Naive thymus-derived CD4-positive, alpha-beta T cell (primary cell): ENCODE measurements at places on chromosomes 3 and 15.

DNA sequence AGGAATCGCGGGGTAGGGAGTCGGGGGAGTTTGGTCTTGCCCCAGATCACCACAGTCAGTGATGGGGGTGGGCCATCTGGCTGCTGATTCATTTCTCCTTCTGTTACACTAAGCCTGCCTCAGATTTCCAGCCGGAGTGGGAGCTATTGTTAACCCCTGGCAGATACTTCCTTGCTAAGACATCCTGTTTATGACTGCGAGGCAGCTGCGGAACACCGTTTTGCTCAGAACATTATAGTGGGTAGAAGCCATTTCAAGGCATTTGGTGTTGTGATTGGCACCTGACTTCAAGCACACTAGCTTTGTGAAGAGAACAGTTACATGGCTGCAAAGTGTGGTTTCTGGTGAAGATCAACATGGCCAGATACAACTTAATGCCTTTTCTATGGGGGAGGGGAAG is 73.8 kb downstream of the FLNB start:
- DNase-seq = no peak

DNA sequence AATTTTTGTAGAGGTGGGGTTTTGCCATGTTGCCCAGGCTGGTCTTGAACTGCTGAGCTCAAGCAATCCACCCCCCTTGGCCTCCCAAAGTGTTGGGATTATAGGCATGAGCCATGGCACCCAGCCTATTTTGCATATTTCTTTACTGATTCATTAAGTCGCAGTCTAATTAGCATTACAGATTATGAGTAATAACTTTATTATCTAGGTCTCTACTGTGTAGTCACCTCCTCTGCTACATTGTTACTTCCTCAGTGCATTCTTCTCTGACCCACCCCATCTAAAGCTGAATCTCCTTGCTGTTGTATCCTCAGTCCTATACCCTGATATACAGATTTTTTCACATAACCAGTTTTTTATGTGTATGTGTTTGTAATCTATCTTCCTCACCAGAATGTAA is 61.7 kb downstream of the TFDP2 start:
- no peak for DNase-seq

DNA sequence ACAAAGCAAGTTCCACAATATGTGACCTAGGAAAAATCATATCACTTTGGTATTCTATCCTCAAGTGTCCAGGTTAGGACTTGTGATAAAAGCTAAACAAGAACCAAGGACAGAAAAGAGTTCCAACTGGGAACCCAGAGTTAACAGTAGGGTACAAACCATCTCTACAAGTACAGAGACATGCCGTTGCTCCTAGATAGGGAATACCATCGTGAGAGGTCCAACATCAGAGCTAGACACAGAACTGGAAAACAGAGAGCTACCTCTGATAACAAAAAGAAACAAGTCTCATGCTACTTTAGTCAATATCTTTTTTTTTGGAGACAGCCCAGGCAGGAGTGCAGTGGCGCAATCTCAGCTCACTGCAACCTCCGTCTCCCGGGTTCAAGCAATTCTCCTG is 37.8 kb downstream of the SMARCC1 start:
- DNase-seq = no peak

GRCh38 chr3:14837186-14837877 is 18.6 kb downstream of the FGD5 start:
- no peak for DNase-seq

DNA sequence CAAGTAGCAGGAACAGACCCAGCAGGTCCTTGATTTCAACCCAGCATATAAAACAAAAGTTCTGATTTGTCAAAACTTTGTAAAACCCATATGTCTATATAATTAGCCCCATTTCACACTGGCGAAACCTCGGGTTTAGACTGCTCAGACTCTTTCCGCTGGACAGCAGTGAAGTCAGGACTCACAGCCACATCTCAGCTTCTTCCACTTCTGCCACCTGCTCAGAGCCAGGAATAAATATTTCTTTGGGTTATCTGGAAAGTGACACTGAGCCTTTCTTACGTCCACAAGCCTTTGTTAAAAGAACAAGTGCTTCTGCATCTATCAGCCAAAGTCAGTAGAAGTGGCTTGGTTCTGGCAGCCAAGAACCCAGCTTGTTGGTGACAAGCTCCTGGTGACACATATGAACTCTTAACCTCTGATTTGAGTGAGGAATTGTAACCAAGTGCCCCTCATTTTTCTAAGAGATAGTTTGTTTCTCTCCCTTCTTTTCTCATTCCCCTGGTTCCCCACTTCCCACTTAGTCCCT is 118.1 kb upstream of the CHD2 start:
- DNase-seq = no peak

DNA sequence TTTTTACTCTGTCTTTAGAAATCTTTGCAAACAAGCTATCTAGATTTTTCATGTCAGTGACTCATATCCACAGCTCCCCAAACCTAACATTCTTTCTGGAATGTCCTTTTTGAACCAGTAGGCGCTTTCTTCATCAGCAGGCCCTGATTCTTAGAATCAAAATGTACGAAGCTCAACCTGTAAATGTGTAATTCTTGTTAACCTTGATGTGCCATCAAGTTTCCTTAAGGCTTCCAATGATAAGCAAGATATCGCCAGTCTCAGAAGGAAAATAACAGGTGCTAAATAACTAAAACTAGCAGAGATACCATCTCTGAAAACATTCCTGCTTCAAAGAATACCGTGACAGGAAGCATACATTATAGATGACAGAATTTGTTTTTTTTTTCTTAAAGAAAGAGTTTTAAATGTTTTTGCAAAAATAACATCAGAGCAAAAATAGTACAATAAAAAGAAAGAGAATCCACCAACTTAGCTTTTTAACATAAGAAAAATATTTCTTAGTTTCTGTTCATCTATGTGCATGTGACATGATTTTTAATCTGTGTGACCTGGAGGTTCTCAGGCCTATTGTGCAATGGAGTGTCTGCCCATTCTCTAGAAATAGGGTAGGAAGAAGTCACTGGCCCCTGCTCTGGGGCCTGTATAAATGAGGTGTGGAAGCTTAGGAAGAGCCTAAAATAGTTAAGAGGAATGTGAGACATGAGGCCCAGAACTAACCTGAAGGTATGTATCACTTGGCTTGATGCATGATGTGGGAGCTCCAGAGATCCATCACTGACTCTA is 14.7 kb upstream of the SECISBP2L start:
- no peak for DNase-seq

- DNase-seq = no peak
Observed at GRCh38 chr3:69462022-69462825, 76.3 kb upstream of the FRMD4B start.

DNA sequence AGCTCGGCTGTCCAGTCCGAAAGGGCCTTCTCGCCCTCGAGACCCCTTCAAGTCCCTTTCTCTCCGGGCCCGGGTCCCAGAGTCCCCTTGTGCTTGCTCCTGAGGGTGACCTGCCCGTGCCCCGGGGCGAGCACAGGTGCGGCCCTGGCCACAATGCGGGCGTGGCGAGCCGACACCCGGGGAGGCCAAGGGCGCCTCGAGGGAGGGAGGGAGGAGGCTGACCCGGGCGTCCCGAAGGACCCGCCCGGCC is 810 bp upstream of the MEF2A start:
- DNase-seq = no peak

GRCh38 chr3:66394019-66394752 is 106.6 kb downstream of the LRIG1 start:
- DNase-seq = peak; percentile 19

- DNase-seq = no peak
Observed at GRCh38 chr15:68552773-68553172, 26.0 kb upstream of the CORO2B start.

GRCh38 chr15:67228286-67228685 is 26.2 kb downstream of the AAGAB start:
- DNase-seq = no peak

- DNase-seq = no peak
Observed at GRCh38 chr15:99121207-99121606, 16.3 kb downstream of the SYNM start.

GRCh38 chr3:99499235-99500158 is 138.9 kb upstream of the COL8A1 start:
- DNase-seq = no peak

DNA sequence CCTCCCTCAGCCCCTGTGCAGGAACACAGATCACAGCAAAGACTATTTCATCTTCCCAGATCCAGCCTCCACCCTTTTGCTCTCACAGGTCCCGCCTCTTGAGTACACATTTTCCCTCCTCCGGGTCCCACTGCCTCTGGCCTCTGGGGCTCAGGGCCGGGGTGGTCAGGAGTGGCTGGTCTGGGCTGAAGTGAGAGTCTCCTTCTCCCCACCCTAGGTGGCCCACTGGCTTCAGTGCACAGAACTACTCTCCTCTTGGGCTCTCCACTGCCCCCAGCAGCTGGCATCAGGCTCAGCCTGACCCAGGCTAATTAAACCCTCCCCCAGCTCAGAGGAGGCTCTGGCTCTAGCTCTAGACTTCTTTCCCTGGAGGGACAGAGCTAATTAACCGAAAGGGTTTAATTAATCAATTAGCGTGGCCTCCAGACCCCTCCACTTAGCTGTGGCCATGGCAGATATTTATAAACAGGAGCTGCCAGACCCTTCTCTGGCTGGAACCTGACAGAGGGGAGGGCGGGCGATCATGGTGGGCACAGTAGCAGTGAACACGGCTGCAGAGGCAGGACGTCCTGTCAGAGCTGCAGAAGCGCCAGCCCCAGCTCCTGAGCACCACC is 15.1 kb downstream of the DUSP7 start:
- DNase-seq = no peak

DNA sequence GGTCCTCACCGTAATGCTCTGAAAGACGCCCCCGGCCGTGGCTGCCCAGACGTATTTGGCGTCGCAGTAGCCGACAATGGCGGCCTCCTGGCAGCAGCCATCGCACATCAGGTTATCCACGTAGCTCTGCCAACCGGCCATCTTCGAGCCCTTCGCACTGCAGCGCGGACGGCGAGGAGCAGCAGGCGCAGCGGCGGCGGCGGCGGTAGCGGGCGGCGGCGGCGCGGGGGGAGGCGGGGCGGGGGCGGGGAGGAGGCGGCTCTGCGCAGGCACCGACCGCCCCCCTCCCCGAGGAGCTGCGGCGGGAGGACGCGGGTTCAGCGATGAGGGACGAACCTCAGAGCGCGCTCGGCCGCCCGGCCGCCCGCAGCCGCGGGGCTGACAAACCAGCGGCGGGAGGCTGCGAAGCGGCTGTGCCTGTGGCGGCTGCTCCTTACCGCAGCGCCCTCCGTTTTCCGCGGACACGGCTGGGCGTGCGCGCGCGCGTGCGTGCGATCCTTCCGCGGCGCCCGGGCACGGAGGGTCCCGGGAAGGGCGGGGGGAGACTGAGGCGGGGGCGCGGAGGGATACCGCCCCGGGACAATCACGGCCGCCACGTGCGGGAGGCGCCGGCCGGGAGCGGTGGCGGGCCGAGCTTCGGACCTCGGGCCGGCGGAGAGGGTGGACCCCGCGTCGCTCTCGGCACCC is at the start of gene PFN2:
Gene PFN2 (minus strand): TSS at position 180 of the 687 bp plus-strand sequence. CDS start 39 bp downstream, at position 141.
- peak; percentile 68 for DNase-seq
